Endodermal cell (in vitro differentiated cells): ENCODE measurements at places on chromosomes 7 and 10. TPM values are rescaled to one million over a fixed set of nuclear protein-coding genes. Genes with fewer than 3 reads are reported as not detected.

- peaks cover 5% of the 10 kb centered on the region for H3K4me1 ChIP-seq
- no peak overlapping the region for H3K27ac ChIP-seq
- H3K4me3 ChIP-seq: no peak overlapping the region
- no peak for DNase-seq
- peaks cover 8% of the 10 kb centered on the region for H3K36me3 ChIP-seq
Observed at GRCh38 chr7:33909755-33910154, 4.4 kb downstream of the BMPER start.

SFRP5 gene
- 1.8 to 2.3 TPM (median 2.1 TPM) in 3 replicates for total RNA-seq

DNA sequence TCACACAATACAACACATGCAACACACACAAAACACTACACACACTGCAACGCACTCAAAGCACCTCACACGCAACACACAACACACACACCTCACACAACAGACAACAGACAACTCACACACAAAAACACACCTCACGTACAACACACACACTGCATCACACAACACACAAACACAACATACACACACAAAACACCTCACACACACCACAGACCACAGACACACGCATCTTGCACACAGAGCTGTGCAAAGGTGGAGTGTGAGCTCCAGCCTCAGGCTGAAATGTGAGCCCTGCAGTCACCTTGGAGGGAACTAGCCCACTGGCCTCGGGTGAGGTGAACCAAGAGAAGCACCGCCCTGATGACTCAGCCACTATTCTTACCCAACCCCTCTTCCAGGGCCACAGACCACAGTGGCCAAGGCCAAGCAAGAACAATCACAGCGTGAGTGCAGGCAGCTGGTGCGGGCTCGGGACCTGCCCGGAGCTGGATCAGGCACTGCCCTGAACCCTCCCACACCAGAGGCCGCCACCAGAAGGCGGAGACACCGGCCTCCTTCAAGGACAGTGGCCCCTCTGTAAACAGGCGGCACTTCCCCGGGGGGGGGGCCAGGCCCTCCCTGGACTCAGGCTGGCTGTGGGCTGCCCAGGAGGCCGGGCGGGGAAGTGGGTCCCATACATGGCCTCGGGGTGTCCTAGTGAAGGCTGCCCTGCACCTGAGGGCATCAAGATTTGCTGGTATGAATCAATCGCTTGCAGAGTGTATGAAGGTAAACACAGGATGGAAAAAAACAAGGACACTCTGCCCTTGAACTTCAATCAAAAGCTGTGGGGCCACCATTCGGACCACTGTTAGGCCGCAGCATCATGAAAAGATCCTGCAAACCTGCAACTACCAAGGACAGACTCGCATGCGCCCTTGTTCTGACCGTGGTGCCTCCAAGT is 106.7 kb downstream of the TNS3 start:
- no peaks in the 10 kb centered on the region for H3K27me3 ChIP-seq
- H3K36me3 ChIP-seq: peaks cover 3% of the 10 kb centered on the region
- DNase-seq: peak; percentile 90
- no peak overlapping the region for H3K4me3 ChIP-seq
- H3K4me1 ChIP-seq: peaks cover 9% of the 10 kb centered on the region

PNLIPRP2 gene
- 0.50 and 0.79 TPM in 2 replicates for total RNA-seq

DNA sequence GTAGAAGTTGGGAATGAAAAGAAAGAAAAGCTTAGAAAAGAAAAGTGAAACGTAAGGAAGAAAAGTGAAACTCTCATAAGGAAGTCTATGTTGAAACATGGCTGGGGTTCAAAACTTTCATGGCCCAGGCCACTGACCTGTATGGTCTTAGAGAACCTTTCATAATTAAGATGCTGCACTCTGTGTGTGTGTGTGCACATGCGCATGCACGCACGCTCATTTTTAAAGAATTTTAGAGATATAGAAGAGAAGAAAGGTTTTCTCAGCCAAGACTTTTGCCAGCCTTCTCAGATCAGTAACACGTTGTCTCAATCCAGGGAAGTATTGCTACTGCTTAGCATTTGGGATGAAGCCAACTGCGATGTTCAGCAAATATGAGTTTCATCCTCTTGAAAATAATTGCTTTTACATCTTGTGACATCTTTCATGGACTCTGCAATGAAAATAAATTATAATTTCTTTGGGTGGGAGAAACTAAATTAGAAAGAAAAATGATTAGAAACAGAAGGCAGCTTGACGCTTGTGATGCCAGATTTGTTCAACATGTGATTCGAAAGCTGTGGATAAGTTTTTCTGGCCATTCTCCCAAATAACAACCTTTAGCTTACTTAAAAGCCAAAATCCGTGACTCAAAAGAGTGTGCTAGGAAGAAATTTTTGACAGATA is 16.2 kb upstream of the SLC26A4 start:
- H3K27me3 ChIP-seq: no peaks in the 10 kb centered on the region
- no peaks in the 10 kb centered on the region for H3K36me3 ChIP-seq

- no peaks in the 10 kb centered on the region for H3K36me3 ChIP-seq
- peak; percentile 85 for DNase-seq
- no peaks in the 10 kb centered on the region for H3K4me1 ChIP-seq
- no peak overlapping the region for H3K27ac ChIP-seq
- H3K4me3 ChIP-seq: no peak overlapping the region
Observed at GRCh38 chr7:97835296-97836138, 36.7 kb downstream of the ASNS start.

- peak; percentile 58 for DNase-seq
- no peaks in the 10 kb centered on the region for H3K36me3 ChIP-seq
Observed at GRCh38 chr10:4352414-4352961, 473.5 kb upstream of the AKR1E2 start.
